GM23338 (cell line): ENCODE measurements at places on chromosomes 16 and 17. TPM values are rescaled to one million over a fixed set of nuclear protein-coding genes. Genes with fewer than 3 reads are reported as not detected.

DNA sequence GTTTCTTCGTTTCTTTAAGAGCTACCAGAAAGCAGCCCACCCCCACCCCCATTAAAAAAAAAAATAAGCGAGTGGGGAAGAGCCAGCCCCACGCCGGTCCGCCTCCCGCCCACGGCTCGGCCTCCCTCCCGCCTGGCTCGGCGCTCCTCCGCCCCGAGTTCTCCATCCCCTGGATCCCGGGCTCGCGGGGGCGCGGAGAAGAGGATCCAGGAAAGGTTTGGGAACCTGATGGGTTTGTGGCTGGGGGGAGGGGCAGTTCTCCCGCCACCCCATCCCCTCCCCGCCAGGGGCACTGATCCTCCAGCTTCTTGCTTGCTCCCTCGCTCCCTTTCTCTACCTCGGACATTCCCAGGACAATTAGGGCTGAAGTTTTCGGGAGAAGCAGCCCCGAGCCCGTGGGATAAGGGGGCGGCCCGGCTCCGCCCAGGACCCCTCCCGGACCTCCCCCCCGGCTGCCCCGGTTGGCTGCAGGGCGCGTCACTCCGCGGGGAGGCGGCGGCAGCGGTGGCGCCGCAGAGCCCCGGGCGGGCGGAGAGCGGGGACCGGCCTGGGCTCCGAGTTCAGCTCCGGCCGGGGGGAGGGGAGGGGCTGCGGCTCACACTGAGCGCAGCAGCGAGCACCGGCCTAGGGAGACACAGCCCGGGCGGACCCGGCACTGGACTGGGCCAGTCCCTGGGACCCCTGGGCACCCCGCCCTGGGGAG, 1.0 kb upstream of the SALL1 start:
- H3K27ac ChIP-seq = peak overlapping the region; percentile 98
- peaks cover 69% of the 10 kb centered on the region for H3K27me3 ChIP-seq
- no peaks in the 10 kb centered on the region for H3K36me3 ChIP-seq
- H3K4me3 ChIP-seq = peak overlapping the region; percentile 94

- 0 out of 2 replicates have a peak overlapping the region, but pooled peaks have one; percentile 8 for H3K4me3 ChIP-seq
- H3K4me1 ChIP-seq = peaks cover 30% of the 10 kb centered on the region
- DNase-seq = peak; percentile 90
- peak overlapping the region; percentile 41; the same call in 1 of the 2 replicates for H3K27ac ChIP-seq
- no peaks in the 10 kb centered on the region for H3K27me3 ChIP-seq
Observed at GRCh38 chr16:14529010-14529669, 100.9 kb downstream of the PARN start.

- H3K27ac ChIP-seq = no peak overlapping the region
- no peak overlapping the region for H3K4me3 ChIP-seq
- H3K4me1 ChIP-seq = no peaks in the 10 kb centered on the region
Observed at GRCh38 chr17:59296190-59296589, 35.3 kb upstream of the YPEL2 start.

DNA sequence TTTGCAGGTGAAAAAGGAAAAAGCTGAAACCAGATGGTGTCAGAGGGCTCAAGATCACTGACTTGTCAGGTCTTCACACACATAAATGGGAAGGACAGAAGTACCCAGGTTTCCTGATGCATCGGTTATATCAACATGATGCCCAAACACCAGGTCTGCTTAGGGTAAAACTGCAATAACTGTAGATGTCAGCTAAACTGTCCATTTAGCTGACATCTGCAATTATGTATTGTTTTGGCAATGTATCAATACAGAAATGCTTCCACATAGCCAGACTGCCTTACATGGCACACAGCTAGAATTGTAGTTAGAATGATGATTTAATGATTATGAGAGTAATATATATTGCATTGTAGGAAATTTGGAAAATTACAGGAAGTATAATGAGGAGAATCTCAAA, 5.0 kb downstream of the ACSM3 start:
- no peak for DNase-seq
- no peak overlapping the region for H3K4me3 ChIP-seq
- H3K36me3 ChIP-seq = no peaks in the 10 kb centered on the region
- no peaks in the 10 kb centered on the region for H3K4me1 ChIP-seq
- no peaks in the 10 kb centered on the region for H3K27me3 ChIP-seq
- H3K27ac ChIP-seq = no peak overlapping the region

- H3K4me1 ChIP-seq = no peaks in the 10 kb centered on the region; the same call in 1 of the 2 replicates
- no peak overlapping the region for H3K4me3 ChIP-seq
- no peak overlapping the region for H3K27ac ChIP-seq
- no peaks in the 10 kb centered on the region for H3K27me3 ChIP-seq
- no peak for DNase-seq
Observed at GRCh38 chr17:81367171-81367570, 28.1 kb upstream of the BAHCC1 start.

DNA sequence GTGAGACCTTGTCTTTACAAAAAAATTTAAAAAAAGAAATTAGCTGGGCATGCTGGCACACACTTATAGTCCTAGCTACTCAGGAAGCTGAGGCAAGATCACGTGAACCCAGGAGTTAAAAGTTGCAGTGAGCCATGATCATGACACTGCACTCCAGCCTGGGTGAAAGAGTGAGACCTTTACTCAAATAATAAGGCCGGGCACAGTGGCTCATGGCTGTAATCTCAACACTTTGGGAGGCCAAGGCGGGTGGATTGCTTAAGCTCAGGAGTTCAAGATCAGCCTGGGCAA, 11.5 kb upstream of the RIPOR1 start:
- no peak overlapping the region for H3K27ac ChIP-seq
- no peaks in the 10 kb centered on the region for H3K36me3 ChIP-seq
- DNase-seq = no peak
- no peak overlapping the region for H3K4me3 ChIP-seq
- H3K27me3 ChIP-seq = peaks cover 22% of the 10 kb centered on the region; the same call in 1 of the 2 replicates

- H3K4me1 ChIP-seq = peaks cover 21% of the 10 kb centered on the region
- H3K27ac ChIP-seq = no peak overlapping the region
- peak overlapping the region; percentile 72 for H3K4me3 ChIP-seq
- H3K36me3 ChIP-seq = no peaks in the 10 kb centered on the region
- no peak for DNase-seq
Observed at GRCh38 chr17:3893720-3894116, 865 bp upstream of the CAMKK1 start.

DNA sequence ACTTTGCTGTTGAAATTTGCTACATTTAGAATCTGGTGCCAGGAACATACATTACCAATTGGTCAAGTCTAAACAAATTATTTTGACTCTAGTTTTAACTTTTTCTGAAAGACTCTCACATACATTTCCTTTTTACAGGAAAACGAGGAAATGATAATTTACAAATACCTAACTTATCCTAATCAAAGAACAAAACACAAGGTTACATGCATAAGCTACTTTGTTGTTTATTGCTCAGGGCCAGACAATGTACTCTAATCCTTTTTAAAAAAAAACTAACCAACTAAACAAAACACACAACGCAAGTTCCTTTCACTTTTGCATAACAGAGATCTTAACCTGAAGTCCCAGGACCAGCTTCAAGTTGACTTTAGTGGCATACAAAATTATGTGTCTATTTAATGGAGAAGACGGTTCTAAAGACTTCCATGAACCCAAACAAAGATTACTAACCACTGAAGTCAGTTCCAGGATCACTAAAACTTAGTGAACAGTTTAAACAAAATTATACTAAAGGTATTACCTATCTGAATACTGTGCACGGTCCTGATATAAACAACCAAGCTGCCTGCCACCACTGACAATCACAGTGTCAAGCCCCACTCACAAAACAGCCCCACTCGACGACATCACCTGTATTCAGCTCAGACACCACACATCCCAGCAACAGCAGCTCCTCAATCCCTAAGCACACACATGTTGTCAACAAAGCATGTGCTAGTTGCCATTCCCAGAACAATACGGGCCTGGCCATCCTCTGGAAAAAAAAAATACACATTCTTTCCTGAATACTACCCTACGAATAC, 1.9 kb downstream of the ZNF652 start:
- H3K4me3 ChIP-seq = peak overlapping the region; percentile 93
- H3K27me3 ChIP-seq = no peaks in the 10 kb centered on the region
- peaks cover 38% of the 10 kb centered on the region for H3K4me1 ChIP-seq
- H3K27ac ChIP-seq = no peak overlapping the region
- no peak for DNase-seq
- no peaks in the 10 kb centered on the region for H3K36me3 ChIP-seq

- no peak overlapping the region for H3K27ac ChIP-seq
- H3K4me3 ChIP-seq = no peak overlapping the region
Observed at GRCh38 chr16:86634292-86634691, 55.9 kb downstream of the FOXL1 start.

DNA sequence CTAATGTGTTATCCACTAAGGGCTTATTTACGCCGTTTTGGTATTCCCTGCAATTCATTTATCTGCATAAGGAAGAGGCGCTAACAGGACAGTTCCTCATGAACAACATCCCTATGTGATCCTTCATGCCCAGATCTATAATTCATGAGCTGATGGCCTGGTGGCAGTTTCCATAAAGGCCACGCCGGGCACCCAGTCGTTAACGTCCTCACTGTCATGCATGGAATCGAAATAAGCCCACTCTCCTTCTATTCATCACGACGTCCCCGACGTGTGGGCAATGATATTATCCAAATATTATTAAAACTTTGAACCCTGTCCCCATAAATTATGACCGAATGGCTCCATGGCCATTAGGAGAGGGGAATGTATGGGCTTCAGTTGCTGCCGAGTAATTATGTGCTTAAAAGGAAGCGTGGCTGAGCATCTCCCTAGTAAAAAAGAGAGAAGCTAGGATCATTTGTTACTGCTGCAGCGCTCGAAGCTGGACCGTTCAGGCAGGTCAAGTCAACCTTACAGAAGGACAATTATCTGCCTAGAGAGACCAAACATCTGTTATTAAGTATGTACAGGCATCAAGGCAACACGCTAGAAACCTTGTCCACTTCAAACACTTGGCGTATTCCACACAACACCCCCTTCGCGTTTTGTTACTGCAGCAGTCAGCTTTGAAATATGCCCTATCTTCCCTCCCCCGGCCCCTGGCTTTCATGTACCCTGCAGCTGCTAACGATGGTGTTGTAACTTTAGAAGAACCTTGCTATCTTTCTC, 94.0 kb upstream of the SALL1 start:
- no peak overlapping the region for H3K27ac ChIP-seq
- H3K27me3 ChIP-seq = no peaks in the 10 kb centered on the region
- H3K36me3 ChIP-seq = no peaks in the 10 kb centered on the region
- DNase-seq = no peak

DNA sequence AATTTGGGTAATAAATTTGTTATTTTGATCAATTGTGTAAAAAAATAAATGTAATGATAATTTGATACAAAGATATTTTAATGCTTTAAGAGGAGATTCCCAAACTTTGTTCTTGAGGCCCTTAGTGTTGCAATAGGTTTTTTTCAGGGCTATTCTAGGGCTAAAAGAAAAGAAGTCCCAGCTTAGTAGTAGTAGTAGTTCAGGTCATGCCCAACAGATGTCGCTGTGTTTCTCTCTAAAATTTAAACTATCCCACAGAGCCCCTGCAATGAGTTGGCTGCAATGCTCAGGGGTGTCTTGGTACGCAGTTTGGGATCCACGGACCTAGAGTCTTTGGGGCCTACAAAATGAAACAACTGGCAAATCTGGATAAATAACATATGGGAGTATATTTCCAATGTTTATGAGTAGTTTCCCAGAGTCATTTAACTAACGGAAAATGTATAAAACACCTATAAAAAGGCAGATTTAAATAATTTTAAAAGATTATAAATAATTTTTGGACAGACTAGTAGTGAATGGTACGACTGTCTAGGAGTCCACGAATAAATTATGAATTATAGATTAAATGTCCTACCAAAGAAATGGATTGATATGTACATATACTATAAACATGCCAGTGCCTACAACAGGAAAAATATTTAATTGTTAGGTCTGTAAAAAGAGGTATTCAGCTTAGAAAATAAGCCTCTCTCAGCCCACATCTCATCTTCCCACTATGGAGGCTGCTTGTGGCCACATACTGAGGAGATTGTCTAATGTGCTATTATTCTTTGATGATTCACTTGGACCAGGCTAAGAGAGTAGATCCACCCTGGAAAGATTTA, 228.5 kb upstream of the PMFBP1 start:
- peak; percentile 84 for DNase-seq
- H3K27ac ChIP-seq = no peak overlapping the region
- no peaks in the 10 kb centered on the region for H3K27me3 ChIP-seq
- H3K4me1 ChIP-seq = no peaks in the 10 kb centered on the region

- peak overlapping the region; percentile 100 for H3K4me3 ChIP-seq
- H3K27me3 ChIP-seq = no peaks in the 10 kb centered on the region
- peak overlapping the region; percentile 78 for H3K27ac ChIP-seq
- DNase-seq = peak; percentile 71
Observed at GRCh38 chr16:29815032-29815721, 775 bp upstream of the PAGR1 start.

- H3K4me1 ChIP-seq = peaks cover 10% of the 10 kb centered on the region
- peak overlapping the region; percentile 99 for H3K27ac ChIP-seq
- 0 out of 2 replicates have a peak, but pooled peaks cover 3% of the 10 kb centered on the region for H3K27me3 ChIP-seq
- H3K4me3 ChIP-seq = peak overlapping the region; percentile 98
- peak; percentile 83 for DNase-seq
Observed at GRCh38 chr16:28925386-28926228, 569 bp upstream of the RABEP2 start.

DNA sequence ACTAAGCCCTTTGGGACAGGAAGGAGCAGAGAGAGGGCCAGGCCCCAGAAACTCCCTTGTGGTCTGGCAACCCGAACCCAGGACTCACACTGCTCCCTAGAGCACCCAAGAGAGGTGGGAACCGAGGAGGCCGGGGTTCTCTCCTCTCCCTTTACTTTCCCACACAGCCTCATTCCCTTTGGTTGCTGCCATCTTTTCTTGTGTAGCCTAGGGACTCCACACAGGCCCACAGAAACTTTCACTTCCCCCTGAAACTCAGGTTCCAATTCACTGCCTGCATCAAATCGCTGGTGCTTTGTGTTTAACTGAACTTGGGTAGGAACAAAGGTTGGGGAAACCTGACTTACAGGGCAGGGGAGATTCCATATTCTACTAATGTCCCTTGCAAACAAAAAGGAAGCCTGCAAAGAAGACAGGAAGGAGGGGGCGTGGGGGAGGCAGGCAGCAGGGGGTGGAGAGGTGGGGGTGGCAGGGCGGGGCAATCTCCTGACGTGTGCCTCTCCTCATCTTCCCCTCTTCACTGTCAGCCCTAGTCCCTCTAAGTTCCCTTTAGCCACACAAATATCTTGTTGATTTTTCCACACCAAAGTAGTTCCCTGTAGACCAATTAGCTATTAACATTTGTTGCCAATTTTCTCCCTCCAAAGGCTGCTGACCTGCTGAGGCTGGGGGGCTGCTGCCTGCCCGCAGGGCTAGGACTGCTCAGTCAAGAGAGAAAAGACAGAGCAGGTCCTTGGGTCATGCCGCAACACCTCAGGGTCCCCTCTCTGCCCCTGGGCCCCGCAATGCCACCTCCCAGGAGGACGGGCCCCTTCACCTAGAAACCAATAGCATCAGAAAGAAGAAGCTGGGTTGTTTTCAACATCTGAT, 8.0 kb downstream of the ST3GAL2 start:
- peak overlapping the region; percentile 41; the same call in 1 of the 2 replicates for H3K4me3 ChIP-seq
- peaks cover 57% of the 10 kb centered on the region for H3K4me1 ChIP-seq
- peak; percentile 78 for DNase-seq
- peak overlapping the region; percentile 97 for H3K27ac ChIP-seq

GRCh38 chr16:9603316-9603715, 511.9 kb downstream of the HAPSTR1 start:
- no peak overlapping the region for H3K27ac ChIP-seq
- no peak for DNase-seq
- no peaks in the 10 kb centered on the region for H3K27me3 ChIP-seq
- H3K36me3 ChIP-seq = no peaks in the 10 kb centered on the region
- H3K4me1 ChIP-seq = no peaks in the 10 kb centered on the region

The CFAP97D1 gene
- 0.07 and 0.12 TPM in 2 replicates for total RNA-seq

The ZG16B gene
- not detected in 2 replicates for total RNA-seq

The MPP2 gene
- 20.7 and 21.0 TPM in 2 replicates for total RNA-seq

The HOXB1 gene
- not detected in 2 replicates for total RNA-seq

The STH gene
- not detected in 2 replicates for total RNA-seq

The CCL16 gene
- not detected in 2 replicates for total RNA-seq

The KRTAP4-9 gene
- not detected in 2 replicates for total RNA-seq

The CCL11 gene
- total RNA-seq = not detected in 2 replicates
